Stimulated activated CD8-positive, alpha-beta memory T cell treated with anti-CD3 and anti-CD28 coated beads, Interleukin-4, amount 100 ng/mL, for 1 hour (primary cell): ENCODE measurements at places on chromosomes 5 and 9.

GRCh38 chr5:96014395-96014794, 52.7 kb upstream of the ELL2 start:
- DNase-seq, result no peak

GRCh38 chr5:9545136-9545991, 511 bp downstream of the SEMA5A start:
- DNase-seq, result no peak

GRCh38 chr5:124310453-124310852, 436.0 kb downstream of the ZNF608 start:
- DNase-seq, result no peak

- DNase-seq, result no peak
Measured at GRCh38 chr9:131404987-131405386, 11.1 kb downstream of the PRRC2B start.

DNA sequence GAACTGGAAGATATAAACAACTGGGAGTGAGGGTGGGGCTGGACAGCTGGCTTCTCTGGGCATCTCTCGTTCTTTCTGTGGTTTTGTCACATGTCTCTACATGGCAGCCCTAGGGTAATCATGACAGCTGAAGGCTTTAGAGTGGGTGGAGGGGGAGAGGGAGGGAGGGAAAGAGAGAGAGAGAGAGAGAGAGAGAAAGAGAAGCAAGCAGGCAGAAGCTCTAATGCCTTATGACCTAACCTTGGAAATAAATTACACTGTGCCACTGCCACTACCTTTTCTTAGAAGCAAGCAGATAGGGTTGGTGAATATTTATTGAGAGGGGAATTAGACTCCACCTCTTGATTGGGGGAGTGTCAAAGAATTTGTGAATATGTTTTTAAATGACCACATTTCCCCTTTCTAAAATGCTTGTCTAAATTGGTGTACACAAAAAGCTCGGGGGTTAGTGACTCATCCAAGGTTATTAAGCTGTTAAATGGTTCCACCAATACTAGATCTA, 2.6 kb upstream of the DAPK1 start:
- DNase-seq, result no peak

DNA sequence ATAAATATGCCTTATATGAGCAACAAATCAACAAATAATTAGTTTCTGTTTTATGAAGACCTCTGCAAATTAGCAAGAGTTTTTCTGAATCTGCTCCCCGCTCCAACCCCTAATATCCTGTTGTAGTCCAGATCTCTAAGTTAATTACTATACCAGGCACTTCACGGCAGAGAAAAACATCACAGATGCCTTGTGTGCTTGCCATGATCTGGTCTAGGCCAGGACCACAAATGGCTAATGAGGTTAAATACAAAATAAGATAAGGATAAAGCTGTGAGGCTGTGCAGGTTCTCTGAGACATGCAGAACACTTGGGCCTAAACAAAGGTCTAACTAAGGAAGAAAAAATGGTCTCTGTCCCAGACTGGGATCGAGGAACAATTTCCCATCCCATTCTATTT, 150.8 kb downstream of the SLIT3 start:
- no peak for DNase-seq

DNA sequence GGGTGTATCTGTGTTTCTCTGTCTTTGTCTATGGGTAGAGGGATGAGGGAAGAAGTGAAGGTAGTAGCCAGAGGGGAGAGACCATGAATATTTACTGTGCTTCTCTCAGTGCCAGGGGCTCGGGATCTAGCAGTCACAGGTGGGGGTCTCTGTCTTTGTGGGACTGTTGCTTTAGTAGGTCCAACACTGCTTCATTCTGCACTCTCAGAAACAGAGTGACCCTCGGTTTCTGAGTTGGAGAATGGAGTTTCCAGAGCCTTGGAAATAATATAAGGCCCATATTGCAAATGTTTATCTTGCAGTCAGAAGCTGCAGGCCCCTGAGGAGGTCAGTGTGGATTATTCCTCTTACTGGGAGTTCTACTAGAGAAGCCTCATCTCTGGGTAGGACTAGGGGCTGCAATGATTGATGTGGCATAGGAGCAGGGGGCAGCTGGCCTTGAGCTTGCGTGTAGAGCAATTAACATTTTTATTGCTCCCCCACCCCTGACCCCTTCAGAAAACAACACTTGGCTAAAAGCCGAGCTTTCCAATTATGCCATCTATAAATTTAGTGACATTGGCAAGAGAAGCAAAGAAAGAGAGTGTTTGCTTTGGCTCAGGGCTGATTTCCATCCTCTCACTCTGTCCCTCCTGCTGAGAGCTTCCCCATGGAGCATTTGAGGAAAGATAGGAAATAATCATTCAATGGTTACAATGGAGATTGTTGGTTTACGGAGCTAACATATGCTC, 55.0 kb upstream of the TRPC7 start:
- no peak for DNase-seq

DNA sequence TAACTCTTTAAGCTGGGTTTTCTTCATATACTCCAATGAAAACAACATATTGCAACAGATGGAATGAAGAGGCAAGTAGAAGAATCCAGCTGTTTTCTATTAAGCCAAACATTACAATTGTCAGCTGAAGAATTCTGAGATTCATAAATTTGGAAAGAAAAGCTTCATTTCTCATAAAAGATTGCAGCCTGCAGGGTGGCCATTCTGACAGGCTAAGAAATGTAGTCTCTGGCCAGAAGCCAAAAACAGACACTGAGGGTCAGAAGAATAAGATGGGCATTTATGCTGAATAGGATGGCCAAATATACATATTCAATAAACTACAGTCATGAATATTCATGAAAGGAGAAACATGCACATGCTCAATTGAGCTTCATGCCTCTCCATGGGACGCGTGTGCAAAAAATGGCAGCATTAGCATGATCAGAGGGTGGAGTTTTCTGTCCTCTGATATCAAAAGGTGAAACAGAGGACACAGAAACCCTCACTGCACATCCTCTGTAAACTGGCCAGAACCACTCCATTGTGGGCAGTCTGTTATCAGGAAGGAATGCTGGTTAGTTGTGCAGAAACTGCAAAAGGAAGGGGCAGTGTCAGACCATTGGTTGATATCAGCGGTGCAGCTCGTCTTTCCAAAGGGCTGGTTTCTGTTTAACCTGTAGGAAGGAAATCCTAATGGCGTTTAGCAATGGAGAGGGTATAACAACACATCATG, 50.2 kb downstream of the FXN start:
- no peak for DNase-seq

DNA sequence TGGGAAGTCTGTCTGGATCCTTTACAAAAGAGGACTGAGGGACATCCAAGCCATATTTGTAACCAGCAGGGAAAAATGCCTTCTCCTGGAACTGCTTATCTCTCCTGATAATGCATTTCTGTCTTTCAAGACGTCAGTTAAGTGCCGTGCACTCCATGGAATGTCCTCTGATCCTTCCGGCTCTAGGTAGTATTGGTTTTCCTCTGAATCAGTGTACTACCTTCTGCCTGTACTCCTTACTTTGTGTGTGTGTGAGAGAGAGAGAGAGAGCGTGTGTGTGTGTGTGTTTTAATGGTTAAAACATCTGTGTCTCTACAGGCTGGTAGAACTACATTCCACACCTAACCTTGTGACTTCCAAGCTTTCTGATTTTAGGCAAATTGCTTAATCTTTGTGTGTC, 89.9 kb downstream of the PIP5K1B start:
- DNase-seq, result no peak

- DNase-seq, result no peak
Measured at GRCh38 chr9:70988551-70988950, 132.9 kb downstream of the TRPM3 start.

- DNase-seq, result no peak
Measured at GRCh38 chr5:100668511-100668910, 133.3 kb downstream of the FAM174A start.

GRCh38 chr9:37187292-37187691, 66.9 kb downstream of the ZCCHC7 start:
- no peak for DNase-seq

- DNase-seq, result no peak
Measured at GRCh38 chr9:92947268-92948037, at the start of gene FGD3. Gene FGD3, plus strand, starts transcription at chr9:92947523. Its CDS starts 28,734 bp downstream, at chr9:92976257.

DNA sequence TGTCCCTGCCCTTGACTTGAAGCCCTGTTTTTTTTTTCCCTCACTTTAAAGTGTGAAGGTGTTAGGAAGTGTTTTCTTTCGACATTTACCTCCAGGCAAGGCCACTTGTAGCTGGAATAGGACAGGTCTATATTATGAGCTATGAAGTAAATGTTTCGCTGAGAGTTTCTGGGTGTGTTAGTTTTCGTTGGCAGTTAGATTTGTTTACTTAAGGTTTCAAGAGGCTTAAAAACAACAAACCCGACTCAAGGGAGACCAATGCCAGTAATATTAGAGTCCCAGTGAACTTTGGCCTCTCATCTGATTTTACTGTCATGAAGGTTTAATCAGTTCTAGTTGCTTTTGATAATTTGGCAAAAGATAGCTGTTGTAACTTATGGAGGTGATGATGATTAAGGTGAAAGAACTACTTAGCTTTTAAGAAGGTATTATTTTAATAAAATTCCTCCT, 25.2 kb downstream of the OCLN start:
- DNase-seq, result no peak

- no peak for DNase-seq
Measured at GRCh38 chr9:90086101-90086511, 481.3 kb downstream of the GADD45G start.

DNA sequence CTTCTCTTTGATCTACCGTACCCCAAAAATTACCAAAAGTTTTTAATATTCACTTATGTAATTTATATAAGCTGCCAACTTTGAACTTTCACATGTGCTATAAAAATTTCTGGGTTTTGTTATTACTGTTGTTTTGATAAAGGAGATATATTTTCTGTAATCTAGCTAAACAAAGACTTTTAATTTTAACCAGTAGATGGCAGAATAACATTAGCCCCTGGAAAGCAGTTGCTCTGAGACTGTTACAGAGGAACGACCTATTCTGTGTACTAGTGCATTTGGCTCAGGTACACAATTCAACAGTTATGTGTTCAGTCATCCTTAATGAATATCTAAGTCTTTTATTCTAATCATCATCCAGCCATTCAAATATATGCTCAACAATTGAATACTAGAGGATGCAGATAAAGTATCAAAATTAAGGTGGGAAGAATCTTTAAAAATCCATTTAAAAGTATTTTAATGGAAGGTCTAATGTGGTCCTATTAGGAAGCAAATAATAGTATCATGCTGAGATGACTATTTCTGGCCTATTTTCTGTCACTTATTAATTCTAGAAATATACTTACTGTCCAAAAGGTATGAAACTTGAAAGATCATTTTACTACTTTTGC, 8.6 kb downstream of the KLHL9 start:
- DNase-seq, result no peak

DNA sequence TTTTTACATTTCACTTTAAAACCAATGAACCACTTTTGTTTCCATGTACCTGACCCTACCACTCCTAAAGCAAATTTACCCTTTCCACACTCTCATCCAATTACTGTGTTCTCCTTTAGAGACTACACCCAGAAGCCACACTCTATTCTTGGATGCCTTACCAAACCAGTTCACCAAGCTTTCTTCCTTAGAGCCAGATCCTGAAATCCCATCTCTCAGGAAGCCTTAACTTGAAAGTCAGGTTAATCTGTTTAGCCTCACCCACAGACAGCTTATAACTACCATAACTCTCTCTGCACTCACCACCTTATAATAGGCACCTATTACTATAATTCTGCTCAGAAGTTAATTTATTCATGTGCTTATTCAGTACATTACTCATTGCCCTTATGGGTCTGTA, 4.3 kb downstream of the CSNK1A1 start:
- no peak for DNase-seq

GRCh38 chr9:206481-206880, 8.2 kb upstream of the DOCK8 start:
- no peak for DNase-seq

GRCh38 chr9:71036501-71036900, 84.9 kb downstream of the TRPM3 start:
- DNase-seq, result no peak

- no peak for DNase-seq
Measured at GRCh38 chr5:155299386-155300005, 285.9 kb downstream of the KIF4B start.

DNA sequence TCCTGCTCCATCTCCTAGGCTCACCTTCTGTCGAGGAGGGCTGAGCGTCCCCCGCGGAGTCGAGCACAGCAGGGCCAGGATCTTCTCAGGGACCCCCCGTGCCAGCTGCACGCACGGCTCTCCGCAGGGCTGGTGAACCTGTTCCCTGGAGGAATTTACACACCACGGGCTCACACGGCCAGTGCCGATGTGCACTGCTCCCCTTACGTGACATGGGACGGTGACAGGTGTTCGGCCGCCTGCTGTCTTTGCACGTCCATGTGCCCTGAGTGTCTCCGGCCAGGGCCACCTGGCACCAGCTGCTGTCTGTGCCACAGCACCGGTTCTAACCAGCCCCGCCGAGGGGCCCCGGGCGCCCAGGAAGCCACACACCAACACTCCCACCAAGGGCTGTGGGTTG, 8.7 kb upstream of the AGPAT2 start:
- no peak for DNase-seq

DNA sequence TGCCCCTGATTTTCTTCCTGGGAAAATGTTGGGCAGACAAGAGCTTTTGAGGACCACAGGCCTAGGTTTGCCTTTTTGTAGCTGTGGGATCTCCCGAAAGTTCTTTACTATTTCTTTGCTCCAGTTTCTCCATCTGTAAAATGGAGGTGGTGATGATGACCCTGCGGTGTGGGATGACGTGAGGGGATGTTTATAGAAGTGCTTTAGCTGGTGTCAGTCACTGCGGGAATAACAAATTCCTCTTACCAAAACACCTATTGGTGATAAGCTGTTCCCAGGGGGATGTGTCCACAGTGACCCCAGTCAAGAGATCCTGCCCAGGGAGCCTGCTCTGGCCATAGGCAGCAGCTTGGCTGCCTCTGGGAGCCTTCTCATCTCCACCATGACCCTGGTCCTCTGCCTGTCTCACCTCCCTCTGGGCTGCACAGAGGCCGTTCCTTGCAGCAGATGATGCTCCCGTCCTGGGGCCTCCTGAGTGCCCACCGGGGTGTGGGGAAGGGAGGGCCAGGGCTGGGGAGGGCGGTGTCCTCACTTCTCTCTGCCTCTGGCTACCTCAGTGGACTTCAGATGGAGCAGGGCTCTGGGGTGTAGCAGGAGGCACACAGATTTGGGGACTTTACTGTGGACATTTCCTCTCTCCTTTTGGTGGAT, 77.2 kb downstream of the COL15A1 start:
- no peak for DNase-seq

GRCh38 chr5:68214482-68215207, 911 bp upstream of the PIK3R1 start:
- no peak for DNase-seq

DNA sequence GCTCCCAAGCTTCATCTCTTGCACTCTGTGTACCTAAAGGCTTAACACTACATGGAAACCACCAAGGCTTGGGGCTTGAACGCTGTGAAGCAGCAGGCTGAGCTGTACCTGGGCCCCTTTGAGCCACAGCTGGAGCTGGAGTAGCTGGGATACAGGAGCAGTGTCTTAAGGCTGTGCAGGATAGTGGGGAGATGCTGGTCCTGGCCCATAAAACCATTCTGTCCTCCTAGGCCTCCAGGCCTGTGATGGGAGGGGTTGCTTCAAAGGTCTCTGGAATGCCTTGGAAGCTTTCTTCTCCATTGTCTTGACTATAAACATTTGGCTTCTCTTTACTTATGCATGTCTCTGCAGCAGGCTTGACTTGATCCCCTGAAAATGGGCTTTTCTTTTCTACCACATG, 42.3 kb upstream of the DAPK1 start:
- DNase-seq, result no peak
